ENCODE measurements at places on chromosomes 1 and 21.

DNA sequence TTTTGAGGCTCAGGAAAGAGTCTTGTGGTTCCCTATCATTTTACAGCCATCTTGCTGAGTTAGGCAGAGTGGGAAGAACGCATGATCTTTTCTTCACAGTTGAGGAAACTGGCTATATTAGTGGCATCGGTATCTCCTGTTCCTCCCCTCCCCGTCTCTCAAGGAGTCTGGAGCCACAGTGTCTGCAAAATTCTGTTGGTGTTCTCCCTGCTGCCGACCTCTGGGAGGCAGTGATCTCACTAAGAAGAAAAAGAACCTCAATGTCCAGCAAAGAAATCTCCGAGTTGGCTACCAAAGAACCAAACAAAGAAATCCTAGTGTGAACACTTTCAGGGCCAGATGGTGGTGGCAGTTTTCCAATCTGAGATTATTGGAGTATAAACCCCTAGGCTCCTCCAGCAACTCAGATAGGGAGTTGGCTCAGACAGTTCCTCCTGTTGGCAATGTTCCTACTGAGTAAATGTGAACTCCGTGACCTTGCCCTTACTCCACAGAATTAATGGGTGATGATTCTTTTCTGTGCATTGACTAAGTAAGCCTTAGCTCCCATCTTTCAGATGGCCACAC lies 41.2 kb downstream of the PRAMEF20 start:
- no peak for DNase-seq

- DNase-seq = peak; percentile 72
Observed at GRCh38 chr1:92476071-92476631, 10.6 kb downstream of the GFI1 start.

GRCh38 chr1:170874671-170875070 lies 60.7 kb upstream of the MROH9 start:
- no peak for DNase-seq

DNA sequence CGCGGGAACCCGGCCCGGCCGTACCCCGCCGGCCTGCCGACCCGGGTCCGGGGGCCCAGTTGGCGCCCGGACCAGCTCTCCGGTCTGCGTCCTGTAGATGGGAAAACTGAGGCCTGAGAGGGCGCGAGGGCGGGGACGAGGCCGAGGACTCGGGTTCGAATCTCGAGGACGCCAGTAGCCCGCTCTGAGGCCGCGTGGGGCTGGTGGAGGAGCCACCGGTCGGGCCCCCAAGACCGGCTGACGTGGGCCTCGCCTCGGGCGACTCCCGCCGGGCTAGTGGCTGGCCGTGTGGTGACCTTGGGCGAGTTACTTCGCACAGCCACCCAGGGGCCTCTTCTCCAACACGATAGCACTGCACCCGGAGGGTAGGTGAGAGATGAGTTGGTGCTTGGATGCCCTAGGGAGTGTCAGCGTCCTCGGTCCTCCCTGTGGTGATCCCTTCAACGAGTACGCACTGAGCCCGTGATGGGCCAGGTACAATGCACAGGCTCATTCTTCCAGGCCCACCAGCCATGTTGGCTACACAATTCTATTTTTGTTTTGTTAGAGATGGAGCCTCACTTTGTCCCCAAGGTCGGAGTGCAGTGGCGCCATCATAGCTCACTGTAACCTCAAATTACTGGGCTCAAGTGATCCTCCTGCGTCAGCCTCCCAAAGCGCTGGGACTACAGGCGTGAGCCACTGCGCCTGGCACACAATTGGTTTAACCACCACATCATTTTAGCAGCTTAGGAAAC lies 404 bp upstream of the SCMH1 start:
- no peak for DNase-seq

DNA sequence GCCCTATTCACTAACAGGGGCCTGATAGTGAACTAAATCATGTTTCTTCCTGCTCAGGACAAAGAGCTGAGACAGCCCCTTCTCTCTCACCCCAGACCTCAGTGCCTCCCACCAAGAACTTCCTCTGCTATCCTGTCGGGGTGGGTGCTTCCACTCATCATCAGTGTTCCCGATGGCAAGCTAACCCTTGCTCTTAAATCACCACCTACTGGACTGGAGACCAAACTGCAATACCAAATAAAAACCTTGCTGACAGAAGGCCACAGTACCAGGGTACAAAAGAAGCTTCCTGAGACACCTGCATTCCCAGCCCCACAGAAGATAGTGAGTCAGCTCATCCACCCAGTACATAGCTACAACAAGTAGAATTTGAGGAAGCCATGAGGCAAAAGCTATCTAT lies 799.5 kb downstream of the LTN1 start:
- no peak for DNase-seq

GRCh38 chr1:113929750-113930498 lies 800 bp downstream of the HIPK1 start:
- DNase-seq = peak; percentile 62
